A673 (cell line): ENCODE measurements at places on chromosomes 3 and 15. TPM values are rescaled to one million over a fixed set of nuclear protein-coding genes. Genes with fewer than 3 reads are reported as not detected.

- no peaks in the 10 kb centered on the region for H3K36me3 ChIP-seq
- DNase-seq = no peak
- no peaks in the 10 kb centered on the region for H3K27me3 ChIP-seq
- no peak overlapping the region for H3K4me3 ChIP-seq
Observed at GRCh38 chr3:177426106-177426877, 229.0 kb upstream of the TBL1XR1 start.

DNA sequence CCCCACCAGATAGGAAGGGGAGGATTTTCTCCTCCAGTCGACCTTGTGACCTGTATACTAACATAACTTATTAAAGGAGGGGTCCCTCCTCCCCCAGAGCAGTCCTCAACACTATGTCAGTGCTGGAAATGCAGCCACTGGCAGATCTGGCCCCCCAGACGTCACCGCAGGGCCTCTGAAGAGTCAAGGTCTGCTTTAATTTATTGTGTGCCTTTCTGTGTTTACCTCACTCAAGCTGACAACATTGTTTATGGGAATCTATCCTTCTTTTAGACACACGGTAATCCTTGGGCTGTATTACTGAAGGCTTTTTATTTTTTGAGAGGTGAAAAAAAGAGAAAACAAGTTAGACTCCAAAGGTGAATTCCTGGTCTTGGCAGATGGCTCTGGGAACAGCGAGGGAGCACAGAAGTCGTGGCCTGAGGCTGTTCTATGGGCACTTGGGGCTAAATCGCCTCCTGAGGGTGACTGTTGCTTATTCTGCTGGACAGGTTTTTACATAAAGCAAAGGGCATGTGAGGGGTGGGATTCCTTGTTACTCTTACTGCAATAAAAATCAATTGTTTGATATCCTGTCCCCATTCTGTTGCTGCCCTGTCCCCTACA lies 13.5 kb upstream of the NR2C2 start:
- H3K36me3 ChIP-seq = no peaks in the 10 kb centered on the region
- no peak overlapping the region for H3K4me3 ChIP-seq
- H3K4me1 ChIP-seq = no peaks in the 10 kb centered on the region

GRCh38 chr15:33699145-33699544 lies 269.2 kb upstream of the CHRM5 start:
- no peak overlapping the region for H3K4me3 ChIP-seq
- no peaks in the 10 kb centered on the region for H3K36me3 ChIP-seq
- H3K4me1 ChIP-seq = no peaks in the 10 kb centered on the region
- H3K27ac ChIP-seq = no peak overlapping the region

DNA sequence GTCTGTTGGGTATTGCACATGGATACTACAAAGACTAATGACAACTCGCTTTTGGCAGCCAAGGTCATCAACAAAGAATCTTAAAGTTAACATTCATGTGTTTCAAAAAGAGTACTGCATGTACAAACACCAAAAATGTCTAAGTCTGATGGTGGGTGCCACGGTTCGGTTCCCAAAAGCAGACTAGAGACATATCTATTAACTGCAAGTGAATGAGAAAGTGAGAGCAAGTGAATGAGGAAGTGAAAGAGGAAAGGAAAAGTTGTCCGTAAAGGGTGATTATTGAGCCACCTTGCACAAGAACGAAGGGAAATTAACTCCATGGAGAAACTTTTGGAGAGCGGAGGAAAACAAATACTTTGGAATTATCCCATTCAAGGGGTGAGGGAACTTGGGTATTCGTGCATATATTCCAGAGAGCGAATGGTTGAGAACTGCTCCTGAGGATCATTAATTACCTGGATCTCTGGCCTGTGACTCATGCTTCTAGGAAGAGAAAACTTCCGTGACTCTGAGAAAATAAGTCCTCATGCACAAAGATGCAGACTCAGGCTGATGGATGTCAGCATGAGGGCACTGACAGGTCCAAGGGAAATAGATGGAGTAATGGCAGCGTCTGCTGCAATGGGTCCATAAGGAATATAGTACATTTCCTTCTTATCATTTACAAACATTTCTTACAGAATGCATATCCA lies 336.5 kb upstream of the TGFBR2 start:
- DNase-seq = no peak
- no peaks in the 10 kb centered on the region for H3K36me3 ChIP-seq
- no peak overlapping the region for H3K4me3 ChIP-seq
- H3K27me3 ChIP-seq = no peaks in the 10 kb centered on the region
- no peaks in the 10 kb centered on the region for H3K4me1 ChIP-seq
- H3K27ac ChIP-seq = no peak overlapping the region

DNA sequence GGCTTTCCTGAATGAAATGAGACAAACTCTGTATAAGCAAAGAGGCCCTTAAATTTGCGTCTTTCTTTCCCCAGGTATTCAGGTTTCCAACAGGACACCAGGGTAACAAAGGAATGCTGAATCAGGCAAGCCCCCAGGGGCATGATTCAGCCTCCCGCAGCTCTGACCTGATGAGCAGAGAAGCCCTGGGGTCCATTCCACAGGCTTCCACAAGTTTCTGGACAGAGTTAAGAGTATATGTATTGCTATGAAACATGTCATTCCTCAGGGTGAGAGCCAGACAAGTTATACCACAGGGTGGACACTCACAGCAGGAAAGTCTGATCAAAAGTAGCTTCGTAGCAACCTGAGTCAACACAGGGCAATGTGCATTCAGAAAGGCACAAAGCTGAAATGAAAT lies 68.1 kb upstream of the CTNNB1 start:
- H3K36me3 ChIP-seq = no peaks in the 10 kb centered on the region
- no peaks in the 10 kb centered on the region for H3K4me1 ChIP-seq
- H3K27ac ChIP-seq = no peak overlapping the region

- no peaks in the 10 kb centered on the region for H3K27me3 ChIP-seq
- no peak overlapping the region for H3K4me3 ChIP-seq
Observed at GRCh38 chr3:111782943-111783342, 76.1 kb upstream of the PHLDB2 start.

GRCh38 chr15:75037685-75038084 lies 14.3 kb downstream of the PPCDC start:
- no peaks in the 10 kb centered on the region for H3K27me3 ChIP-seq
- H3K4me1 ChIP-seq = peaks cover under 1% of the 10 kb centered on the region
- no peak for DNase-seq
- H3K4me3 ChIP-seq = no peak overlapping the region

GRCh38 chr3:18885612-18886011 lies 262.7 kb upstream of the KCNH8 start:
- DNase-seq = no peak
- H3K4me1 ChIP-seq = no peaks in the 10 kb centered on the region

DNA sequence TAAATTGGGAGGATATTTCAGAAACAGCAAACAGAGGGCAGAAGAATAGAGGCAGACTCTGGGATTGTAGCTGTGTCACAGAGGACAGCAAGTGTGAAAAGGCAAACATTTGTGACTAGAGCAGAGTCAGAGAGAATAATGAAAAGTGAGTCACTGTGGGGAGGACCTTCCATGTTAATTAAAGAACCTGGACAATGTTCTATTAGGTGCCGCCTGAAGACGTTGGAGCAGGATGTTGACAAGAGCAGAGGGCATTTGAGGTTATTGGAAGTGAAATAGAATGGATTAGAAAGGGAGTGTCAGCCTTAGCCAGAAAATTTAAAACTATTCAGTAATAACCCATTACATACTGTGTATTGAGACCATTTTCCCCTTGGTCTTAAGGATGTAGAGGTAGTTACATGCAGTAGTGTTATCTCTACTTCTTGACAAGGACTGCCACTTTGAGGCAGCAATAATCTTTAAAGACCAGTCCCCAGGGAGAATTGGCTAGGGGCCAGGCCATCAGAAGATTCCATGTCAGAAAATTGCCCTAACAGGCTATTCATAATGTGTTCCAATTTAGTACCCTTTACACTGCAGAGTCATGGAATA lies 5.8 kb downstream of the ACKR2 start:
- H3K4me3 ChIP-seq = no peak overlapping the region
- no peaks in the 10 kb centered on the region for H3K4me1 ChIP-seq
- H3K27ac ChIP-seq = no peak overlapping the region
- peaks cover 4% of the 10 kb centered on the region for H3K27me3 ChIP-seq

GRCh38 chr15:44623178-44623577 lies 40.3 kb downstream of the SPG11 start:
- H3K4me3 ChIP-seq = no peak overlapping the region
- no peaks in the 10 kb centered on the region for H3K4me1 ChIP-seq
- no peak overlapping the region for H3K27ac ChIP-seq
- DNase-seq = no peak

DNA sequence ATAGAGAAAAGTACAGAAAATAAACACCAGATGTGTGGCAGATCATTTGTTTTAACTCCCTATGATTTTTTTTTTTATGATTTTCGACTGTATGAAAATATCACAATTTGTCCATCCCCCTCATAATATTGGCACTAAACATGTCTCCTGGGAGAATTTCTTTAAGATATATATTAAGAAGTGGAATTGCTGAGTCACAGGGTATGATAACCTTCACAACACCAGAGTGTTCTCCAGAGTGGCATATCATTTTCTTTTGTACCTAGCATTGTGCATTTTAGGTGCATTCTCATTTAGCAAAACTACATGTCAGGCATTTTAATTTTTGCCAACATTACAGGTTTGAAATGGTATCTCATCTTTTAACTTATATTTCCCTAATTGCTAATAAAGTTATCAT lies 170.9 kb downstream of the FRMD5 start:
- no peaks in the 10 kb centered on the region for H3K27me3 ChIP-seq
- no peaks in the 10 kb centered on the region for H3K36me3 ChIP-seq
- peaks cover 7% of the 10 kb centered on the region for H3K4me1 ChIP-seq
- no peak for DNase-seq
- no peak overlapping the region for H3K27ac ChIP-seq

- no peaks in the 10 kb centered on the region for H3K27me3 ChIP-seq
- H3K4me3 ChIP-seq = no peak overlapping the region
- H3K36me3 ChIP-seq = no peaks in the 10 kb centered on the region
Observed at GRCh38 chr3:134496471-134497071, 10.7 kb downstream of the CEP63 start.

DNA sequence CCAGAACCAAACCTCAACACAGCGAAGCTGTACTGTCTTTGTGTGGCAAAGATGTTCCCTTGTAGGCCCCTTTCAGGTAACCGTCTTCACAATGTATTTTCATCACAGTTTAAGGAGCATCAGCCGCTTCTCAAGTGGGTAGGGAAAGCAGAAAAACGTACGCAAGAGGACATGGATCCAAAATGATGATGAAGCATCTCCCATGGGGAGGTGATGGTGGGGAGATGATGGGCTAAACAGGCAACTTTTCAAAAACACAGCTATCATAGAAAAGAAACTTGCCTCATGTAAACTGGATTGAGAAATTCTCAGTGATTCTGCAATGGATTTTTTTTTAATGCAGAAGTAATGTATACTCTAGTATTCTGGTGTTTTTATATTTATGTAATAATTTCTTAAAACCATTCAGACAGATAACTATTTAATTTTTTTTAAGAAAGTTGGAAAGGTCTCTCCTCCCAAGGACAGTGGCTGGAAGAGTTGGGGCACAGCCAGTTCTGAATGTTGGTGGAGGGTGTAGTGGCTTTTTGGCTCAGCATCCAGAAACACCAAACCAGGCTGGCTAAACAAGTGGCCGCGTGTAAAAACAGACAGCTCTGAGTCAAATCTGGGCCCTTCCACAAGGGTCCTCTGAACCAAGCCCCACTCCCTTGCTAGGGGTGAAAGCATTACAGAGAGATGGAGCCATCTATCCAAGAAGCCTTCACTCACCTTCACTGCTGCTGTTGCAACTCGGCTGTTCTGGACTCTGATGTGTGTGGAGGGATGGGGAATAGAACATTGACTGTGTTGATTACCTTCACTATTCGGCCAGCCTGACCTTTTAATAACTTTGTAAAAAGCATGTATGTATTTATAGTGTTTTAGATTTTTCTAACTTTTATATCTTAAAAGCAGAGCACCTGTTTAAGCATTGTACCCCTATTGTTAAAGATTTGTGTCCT lies 60.0 kb downstream of the AAGAB start:
- no peak overlapping the region for H3K27ac ChIP-seq
- H3K4me3 ChIP-seq = no peak overlapping the region
- DNase-seq = no peak

DNA sequence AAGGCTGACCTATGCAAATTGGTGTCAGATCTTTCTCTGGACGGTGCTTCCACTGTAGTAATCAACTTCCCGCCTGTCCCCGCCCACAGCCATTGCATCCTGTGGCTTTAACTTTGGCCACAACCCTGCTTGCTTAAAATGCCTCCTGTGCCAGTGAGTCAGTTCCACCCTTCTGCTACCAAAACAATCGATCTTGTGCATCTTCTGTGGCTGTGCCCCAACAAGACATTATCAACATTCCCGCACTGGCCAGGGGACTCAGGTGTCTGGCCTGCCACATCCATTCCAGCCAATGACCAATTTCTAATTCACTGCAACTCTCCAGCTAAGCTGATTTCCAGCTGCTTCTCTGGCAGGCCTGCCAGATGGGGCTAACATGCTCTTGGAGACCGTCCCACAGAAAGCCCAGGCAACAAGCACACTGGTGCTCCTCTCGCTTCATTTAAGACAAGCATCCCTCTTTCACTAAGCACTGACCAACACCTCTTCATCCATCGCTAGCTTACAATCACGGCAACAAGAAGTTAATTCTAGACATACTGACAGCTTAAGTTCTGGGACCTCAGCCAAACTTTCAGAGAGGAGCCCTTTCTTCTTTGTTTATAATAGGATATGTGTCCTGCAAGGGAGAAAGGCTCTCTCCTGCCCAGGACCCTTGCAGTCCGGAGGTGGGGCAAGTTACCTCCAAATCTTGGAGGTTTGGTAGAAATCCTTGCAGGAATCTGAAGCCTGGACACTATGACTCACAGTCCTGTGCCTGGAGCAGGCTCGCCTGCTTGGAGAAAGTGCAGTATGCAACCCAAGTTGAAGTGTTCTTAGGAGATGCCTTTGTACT lies 6.7 kb downstream of the CA12 start:
- no peaks in the 10 kb centered on the region for H3K36me3 ChIP-seq
- H3K27ac ChIP-seq = no peak overlapping the region
- H3K4me3 ChIP-seq = no peak overlapping the region
- H3K27me3 ChIP-seq = no peaks in the 10 kb centered on the region
- peaks cover 21% of the 10 kb centered on the region for H3K4me1 ChIP-seq

DNA sequence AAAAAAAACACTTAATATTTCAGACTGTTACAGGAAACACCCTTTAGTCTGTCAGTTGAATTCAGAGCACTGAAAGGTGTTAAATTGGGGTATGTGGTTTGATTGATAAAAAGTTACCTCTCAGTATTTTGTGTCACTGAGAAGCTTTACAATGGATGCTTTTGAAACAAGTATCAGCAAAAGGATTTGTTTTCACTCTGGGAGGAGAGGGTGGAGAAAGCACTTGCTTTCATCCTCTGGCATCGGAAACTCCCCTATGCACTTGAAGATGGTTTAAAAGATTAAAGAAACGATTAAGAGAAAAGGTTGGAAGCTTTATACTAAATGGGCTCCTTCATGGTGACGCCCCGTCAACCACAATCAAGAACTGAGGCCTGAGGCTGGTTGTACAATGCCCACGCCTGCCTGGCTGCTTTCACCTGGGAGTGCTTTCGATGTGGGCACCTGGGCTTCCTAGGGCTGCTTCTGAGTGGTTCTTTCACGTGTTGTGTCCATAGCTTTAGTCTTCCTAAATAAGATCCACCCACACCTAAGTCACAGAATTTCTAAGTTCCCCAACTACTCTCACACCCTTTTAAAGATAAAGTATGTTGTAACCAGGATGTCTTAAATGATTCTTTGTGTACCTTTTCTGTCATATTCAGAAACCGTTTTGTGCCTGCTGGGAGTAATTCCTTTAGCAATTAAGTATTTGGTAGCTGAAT lies 17.9 kb downstream of the TMEM43 start:
- H3K36me3 ChIP-seq = peaks cover 27% of the 10 kb centered on the region
- H3K27ac ChIP-seq = no peak overlapping the region
- H3K27me3 ChIP-seq = no peaks in the 10 kb centered on the region
- peaks cover 19% of the 10 kb centered on the region for H3K4me1 ChIP-seq
- H3K4me3 ChIP-seq = no peak overlapping the region

The ADAMTS17 gene
- total RNA-seq = 0.15 TPM in 1 of 2 replicates, not detected in the other

The ERICH6 gene
- 0.24 and 0.32 TPM in 2 replicates for total RNA-seq

The PEX5L gene
- total RNA-seq = not detected in 2 replicates

The THAP10 gene
- total RNA-seq = 6.2 and 6.6 TPM in 2 replicates

The ATP10A gene
- not detected in 2 replicates for total RNA-seq

The SLC12A1 gene
- total RNA-seq = not detected in 2 replicates

The CASR gene
- not detected in 2 replicates for total RNA-seq

The GRAMD2A gene
- 0.20 and 0.43 TPM in 2 replicates for total RNA-seq
